ENCODE measurements at places on chromosomes 2 and 18.

- no peak for DNase-seq
Observed at GRCh38 chr2:55999790-56000189, 76.2 kb upstream of the EFEMP1 start.

GRCh38 chr2:202944408-202944807 is 32.3 kb downstream of the CARF start:
- no peak for DNase-seq

GRCh38 chr2:101113441-101114267 is 37.5 kb downstream of the TBC1D8 start:
- peak; percentile 51 for DNase-seq

GRCh38 chr2:58899692-58900091 is 658.6 kb upstream of the FANCL start:
- DNase-seq = peak; percentile 2

- DNase-seq = no peak
Observed at GRCh38 chr2:231222318-231223000, 24.0 kb downstream of the ARMC9 start.

DNA sequence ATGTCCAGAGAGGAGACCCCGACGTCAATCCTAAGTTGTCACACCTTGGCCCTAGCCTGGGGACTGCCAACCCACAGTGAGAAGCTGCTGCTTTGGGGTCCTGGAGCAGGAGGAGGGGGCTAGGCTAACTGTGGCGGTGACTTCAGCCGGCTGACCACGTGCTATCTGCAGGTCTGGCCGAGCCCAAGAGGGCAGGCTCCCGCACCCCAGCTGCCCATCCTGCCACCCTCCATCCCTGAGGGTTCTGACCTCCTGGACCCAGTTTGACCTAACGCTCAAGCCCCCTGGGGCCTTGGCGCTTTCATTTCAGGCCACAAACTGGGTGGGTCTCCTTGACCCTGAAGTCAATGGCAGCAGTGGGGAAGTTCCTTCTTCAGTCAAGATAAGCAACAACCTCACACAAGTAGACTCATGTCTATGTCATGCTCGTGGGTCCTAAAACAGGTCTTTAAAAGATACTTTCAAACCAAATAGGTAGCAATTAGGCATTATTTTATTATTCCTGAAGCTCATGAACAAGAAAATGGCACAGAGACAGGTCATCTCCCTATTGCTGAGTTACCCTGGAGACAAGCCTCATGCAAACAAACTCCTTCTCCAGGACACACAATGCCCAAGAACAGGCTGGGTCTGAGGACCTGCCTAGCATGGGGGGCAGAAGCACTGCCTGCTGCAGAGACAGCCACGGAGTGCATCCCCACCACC is 2.3 kb downstream of the HES6 start:
- no peak for DNase-seq

DNA sequence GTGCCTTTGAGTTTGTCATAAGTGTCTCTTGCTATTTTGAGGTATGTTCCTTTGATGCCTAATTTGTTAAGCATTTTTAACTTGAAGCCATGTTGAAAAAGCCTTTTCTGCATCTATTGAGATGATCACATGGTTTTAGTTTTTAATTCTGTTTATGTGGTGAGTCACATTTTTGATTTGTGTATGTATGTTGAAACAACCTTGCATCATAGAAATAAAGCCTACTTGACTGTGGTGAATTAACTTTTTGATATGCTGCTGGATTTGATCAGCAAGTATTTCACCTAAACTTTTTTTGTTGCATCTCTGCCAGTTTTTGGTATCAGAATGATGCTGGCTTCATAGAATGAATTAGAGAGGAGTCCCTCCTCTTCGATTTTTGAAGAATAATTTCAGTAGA is 469.7 kb downstream of the CDH2 start:
- no peak for DNase-seq
